Stimulated activated CD4-positive, alpha-beta T cell treated with anti-CD3 and anti-CD28 coated beads, Interleukin-4, amount 100 ng/mL, for 1 hour (primary cell): ENCODE measurements at places on chromosomes 5 and 9.
A peak's percentile ranks its signal among the peaks of the same experiment; 100 is the strongest.

GRCh38 chr5:150440948-150441812 lies 8.4 kb downstream of the RPS14 start:
- DNase-seq, result no peak

- no peak for DNase-seq
Measured at GRCh38 chr9:120855827-120856670, 13.3 kb upstream of the PSMD5 start.

- no peak for DNase-seq
Measured at GRCh38 chr9:12166518-12166917, 526.7 kb upstream of the TYRP1 start.

DNA sequence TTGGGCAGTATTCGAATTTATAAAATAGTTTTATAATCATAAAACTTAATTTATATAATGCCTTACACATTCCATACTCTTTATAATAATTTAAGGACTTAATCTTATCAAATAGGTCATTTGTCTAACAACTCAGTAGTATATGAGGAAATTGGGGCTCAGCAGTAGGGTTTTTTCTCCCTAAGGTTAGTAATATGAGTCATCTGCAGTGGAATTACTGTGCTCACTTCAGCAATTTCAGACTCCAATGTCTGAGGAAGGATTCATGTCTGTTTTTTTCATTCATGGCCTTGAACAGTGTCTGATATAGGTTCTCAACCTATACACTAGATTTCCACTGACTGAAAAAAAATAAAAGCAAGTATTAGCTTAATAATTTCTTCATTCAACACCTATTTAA lies 7.4 kb downstream of the DMRTA1 start:
- DNase-seq, result no peak

DNA sequence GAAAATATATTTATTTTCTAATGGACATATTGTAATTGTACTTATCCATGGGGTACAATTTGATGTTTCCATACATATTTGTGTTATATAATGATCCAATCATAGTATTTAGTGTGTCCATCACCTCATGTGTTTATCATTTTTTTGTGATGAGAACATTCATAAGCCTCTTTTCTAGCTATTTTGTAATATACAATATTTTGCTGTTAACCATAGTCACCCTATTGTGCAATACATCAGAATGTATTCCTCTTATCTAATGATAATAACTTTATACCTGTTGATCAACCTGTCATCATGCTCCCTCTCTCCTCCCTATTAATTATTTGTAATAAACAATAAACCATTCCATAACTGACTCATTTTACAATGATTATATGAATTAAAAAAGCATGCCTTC lies 93.2 kb downstream of the ISL1 start:
- no peak for DNase-seq

DNA sequence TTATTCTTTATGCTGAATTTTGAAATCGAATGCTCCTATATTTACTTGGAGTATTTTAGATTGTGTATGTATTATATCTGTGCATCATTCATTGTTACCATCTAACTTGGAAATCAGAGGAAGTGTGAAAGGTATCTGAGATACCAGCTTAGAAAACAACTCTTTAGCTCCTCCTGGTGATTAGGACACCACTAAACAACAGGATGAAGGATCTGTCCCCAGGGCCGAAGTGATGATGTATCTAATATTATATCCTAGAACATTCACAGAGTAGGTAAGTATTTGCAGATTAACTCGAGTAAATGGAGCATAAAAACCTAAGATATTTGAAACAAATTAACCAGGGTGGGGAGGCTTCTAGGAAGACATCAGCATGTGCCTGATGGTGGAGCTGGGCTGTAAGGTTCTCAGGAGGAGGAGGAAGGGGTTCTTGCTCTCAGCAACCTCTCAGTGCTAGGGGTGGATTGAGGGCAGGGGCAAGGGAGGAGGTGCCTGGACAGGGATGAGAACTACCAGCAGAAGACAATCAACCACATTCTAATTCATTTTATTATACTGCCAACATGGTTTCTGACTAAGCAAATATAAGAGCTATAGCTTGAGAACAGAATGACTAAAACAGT lies 2.6 kb upstream of the NFIL3 start:
- DNase-seq, result no peak

- no peak for DNase-seq
Measured at GRCh38 chr5:133140311-133140710, 88.5 kb downstream of the HSPA4 start.

GRCh38 chr9:129121483-129121882 lies 10.3 kb downstream of the PTPA start:
- no peak for DNase-seq

DNA sequence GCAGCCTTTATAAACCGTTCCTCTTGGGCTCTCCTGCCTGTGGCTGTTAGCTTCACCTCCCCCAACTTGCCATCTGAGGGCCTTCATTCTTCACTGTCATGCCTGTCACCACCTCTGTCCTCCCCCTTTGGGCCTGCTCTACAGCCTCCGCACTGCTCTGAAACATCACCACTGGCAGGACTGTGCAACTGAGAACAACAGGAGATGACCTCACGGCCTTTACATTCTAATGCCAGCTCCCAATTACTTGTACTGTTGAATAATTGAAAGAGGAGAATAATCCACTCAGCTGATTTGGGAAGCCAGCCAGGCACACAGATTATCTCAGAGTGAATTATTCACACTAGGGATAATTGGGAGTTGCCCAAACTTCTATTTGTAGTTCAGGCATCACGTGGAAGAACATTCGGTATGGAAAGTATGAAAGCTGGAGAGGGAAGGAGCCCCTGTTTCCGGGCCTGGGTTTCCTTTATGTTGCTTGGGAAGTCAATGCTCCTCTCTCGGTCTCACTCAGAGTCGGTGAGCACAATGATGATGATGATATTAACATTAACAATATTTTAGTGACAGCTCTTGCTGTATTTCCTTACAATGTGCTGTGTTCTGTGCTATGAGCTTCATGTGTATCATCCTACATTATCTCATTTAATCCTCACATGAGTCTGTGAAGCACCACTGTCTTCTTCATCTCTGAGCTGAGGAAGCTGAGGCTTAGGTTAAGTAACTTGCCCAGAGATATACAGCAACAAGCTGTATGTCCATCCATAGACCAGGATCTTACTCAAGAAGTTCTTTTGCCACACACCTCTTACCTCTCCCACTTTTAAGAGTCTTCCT lies 99.3 kb upstream of the LRRTM2 start:
- DNase-seq, result no peak

- no peak for DNase-seq
Measured at GRCh38 chr9:77999231-77999631, 32.4 kb downstream of the GNAQ start.

DNA sequence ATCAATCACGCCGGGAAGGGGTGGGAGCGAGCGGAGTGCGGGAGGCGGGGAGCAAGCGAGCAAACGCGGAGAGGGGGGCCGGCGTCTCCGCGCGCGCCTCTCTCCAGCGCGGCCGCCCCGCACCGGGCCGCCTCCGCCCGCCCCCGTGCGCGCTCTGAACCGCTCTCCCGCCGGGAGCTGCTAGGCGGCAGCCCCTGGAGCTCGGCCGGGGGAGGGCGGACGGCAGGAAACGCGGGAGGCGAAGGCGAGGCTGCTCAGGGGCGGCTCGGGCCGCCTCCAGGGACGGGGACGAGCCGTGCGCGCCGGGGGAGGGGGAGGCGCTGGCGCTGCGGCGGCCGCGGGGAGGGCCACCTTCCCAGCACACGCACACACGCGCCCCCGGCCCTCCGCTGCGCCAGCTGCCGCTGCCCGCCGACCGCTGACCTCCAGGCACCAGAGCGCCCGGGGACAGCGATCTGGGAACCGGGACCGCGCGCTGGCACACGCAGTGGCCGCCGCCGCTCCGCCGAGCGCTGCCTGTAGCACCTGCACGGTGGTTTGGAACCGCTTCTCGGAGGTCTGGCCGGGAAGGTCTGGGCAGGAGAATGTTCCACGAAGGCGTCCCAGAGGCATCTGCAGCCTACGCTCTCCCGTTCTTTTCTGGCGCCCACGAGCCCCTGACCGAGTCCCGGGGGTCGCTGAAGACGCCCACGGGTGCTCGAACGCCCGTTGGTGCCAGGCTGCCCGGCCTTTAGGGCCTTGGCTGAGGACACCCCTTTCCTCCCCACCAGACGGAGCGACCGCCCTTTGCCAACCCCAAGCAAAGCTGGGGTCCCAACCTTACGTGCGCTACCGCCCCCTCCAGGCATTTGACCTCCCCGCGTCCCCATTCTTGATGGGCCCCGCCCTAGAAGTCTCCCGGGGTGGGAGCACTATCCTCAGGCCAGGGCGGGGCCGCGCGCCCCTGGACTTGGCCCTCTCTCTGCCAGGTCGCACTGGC lies at the start of gene GABBR2:
GABBR2 (minus strand) TSS at position 3 of the 979 bp plus-strand sequence. CDS start 198 bp downstream, outside the sequence.
- DNase-seq, result no peak

GRCh38 chr5:6436715-6437331 lies 11.8 kb upstream of the UBE2QL1 start:
- no peak for DNase-seq

DNA sequence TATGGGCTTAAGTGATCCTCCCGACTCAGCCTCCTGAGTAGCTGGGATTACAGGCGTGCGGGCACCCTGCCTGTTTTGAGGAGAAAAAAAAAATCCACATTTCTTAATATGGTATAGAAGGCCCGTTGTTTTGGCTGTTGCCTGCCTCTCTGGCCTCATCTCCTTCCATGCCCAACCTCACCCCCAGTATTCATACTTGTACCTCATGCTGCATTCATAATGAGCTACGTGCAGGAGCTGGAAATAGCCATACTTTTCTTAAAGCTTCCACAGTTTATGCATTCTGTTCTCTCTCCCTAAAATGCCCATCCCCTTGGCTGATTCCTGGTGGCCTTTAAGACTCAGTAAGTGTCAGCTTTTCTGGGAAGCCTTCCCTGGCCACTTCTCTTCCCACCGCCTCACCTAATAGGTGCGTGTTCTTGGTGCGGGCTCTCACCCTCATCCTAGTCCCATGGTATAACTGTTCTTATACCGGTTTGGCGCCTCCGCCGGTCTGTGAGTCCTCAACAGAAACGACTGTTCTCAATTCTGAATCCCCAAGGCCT lies 2.1 kb upstream of the TPM2 start:
- no peak for DNase-seq

- DNase-seq, result peak; percentile 75
Measured at GRCh38 chr5:68251386-68251785, 35.8 kb downstream of the PIK3R1 start.

GRCh38 chr5:31107091-31107518 lies 86.4 kb upstream of the CDH6 start:
- no peak for DNase-seq

GRCh38 chr9:106486685-106487084 lies 376.3 kb upstream of the ZNF462 start:
- no peak for DNase-seq

DNA sequence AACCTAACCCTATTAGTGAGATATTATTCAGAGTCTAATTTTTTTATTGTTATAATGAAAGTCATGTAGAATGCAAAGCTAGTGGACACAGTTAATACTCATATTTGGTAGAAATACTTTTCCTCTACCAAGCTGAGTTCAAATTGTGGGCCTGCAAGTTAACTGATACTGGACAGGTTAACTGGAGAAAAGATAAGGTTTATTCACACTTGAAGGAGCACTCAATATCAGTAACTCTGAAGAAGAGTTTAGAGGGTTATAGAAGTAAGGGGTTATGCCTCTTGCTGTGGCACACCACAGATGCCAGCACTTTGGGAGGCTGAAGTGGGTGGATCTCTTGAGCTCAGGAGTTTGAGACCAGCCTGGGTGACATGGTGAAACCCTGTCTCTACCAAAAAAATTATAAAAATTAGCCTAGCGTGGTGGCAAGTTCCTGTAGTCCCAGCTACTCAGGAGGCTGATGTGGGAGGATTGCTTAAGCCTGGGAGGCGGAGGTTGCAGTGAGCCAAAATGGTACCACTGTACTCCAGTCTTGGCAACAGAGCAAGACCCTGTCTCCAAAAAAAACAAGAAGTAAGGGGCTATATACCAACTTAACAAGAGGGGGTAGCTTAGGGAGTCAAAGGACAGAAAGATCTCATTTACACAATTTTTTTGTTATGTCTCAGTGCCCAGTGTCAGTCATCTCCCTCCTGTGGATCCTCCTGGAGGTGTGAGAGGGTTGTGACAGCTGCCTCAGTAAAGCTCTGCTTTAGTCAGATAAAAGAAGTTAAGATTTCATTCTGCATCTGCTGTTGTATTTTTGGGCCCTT lies 121.2 kb upstream of the GRHPR start:
- DNase-seq, result no peak

GRCh38 chr9:117247266-117247665 lies 167.6 kb downstream of the ASTN2 start:
- DNase-seq, result no peak

DNA sequence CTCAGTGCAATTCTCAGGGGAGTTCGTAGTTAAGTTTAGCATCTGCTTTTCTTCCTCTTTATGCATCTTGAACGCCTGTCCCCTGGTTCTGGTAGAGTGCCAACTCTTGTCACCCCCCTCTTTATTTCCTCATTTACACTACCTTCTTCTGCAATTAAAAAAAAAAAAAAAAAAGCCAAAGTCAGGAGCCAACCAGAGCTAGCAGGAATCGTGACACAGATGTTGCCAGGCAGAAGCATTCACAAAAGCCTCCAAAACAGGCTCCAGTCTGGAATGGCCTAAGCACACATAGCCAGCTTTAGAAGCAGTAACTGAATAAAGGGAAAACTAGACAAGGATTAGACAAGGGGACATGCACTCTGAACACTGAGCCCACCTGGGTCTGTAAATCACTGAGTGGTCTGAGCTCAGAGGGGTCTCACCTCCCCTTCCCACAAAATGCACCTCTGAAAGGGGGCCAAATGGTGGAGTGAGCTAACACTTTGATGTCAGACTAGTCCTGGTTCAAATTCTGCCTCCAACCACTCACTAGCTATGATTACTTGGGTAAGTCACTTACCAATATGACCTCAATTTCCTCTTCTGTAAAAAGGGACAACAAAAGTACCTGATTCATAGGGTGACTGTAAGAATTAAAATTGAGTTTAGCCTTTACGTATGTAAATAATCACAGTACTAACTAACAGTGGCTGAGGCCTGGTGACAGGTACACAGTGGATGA lies 2.0 kb downstream of the CD74 start:
- peak; percentile 27 for DNase-seq

GRCh38 chr5:150516011-150516410 lies 8.1 kb downstream of the NDST1 start:
- DNase-seq, result no peak

DNA sequence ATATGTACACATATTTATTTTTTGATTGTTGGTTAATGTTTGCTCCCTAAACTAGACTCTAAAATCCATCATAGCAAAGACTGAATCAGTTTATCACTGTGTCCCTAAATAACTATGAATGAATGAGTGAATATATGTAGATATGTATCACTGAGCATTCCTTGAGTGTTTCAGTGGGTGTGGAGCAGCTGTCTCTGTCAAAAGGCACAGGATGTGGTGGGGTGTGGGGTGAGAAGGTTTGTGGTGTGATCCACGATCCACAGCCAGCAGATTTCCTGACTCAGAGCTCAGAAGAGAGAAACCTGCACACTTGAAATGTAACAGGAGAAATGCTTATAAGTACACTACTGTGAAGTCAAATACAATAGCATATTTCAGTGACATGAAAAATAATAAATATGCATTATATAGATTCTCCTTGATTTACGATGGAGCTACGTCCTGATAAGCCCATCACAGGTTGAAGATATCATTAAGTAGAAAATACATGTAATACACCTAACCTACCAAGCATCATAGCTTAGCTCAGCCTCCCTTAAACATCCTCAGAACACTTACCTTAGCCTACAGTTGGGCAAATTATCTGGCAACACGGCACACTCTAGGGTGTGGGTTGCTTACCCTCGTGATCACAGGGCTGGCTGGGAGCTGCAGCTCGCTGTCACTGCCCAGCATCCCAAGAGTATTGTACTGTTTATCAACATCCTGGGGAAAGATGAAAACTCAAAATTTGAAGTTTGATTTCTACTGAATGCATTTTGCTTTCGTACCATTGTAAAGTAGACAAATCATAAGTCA lies 287.0 kb downstream of the GAS1 start:
- no peak for DNase-seq
